Activated CD4-positive, alpha-beta T cell treated with anti-CD3 and anti-CD28 coated beads, Interleukin-2, amount 50 U/mL, for 4 hours (primary cell): ENCODE measurements at places on chromosomes 2 and 18.

DNA sequence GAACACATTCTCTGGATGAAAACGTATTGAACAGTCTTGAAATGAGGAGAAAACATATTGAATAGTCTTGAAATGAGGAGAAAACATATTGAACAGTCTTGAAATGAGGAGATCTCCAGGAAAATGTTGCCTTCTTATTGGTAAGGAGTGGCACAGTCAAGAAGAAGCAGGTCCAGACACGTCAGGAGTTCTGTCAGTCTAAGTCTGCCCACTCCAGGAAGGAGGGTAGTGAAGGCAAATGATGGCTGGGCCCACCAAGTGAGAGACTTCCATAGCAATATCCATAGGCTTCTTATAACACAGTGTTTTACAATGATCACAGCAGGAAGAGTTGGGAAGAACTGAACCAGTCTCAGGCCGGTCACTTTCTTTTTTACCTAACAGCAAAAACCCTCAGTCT lies 316.2 kb downstream of the ETAA1 start:
- DNase-seq: no peak

GRCh38 chr18:74590671-74591070 lies 7.0 kb upstream of the ZNF407 start:
- no peak for DNase-seq

- no peak for DNase-seq
Measured at GRCh38 chr2:107027205-107027604, 141.2 kb upstream of the ST6GAL2 start.

GRCh38 chr18:11308499-11308898 lies 159.1 kb upstream of the PIEZO2 start:
- no peak for DNase-seq

DNA sequence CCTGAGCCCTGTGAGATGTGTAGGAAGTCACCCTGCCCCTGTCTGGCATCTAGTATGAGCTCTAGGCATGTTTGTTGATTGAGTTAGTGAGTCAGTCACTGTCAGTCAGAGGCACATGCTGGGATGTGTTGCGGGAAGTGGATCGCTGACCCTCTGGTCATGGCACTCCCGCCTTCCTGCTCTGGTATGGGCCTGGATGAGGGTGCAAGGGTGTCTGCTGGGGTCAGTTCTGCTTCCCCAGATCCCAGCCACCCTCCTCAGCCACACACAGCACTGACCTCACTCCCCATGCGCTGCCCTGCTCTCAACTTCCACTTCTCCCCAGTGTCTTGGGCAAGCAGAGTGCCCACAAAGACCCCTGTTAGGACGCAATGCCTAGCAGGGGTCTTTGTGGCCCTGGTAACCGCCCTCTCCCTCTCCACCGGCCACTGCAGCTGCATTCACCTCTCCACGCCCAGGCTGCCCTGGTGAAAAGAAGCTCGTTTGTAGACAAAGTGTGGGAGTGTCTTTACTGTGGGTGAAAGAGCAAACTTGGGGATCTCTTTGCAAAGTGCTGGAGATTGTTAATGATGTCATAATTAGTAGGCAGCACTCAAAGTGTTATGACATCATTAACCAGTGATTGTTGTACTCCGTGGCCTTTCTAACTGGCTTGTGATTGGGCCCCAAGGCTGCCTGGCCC lies 252.1 kb downstream of the LDLRAD4 start:
- DNase-seq: no peak

DNA sequence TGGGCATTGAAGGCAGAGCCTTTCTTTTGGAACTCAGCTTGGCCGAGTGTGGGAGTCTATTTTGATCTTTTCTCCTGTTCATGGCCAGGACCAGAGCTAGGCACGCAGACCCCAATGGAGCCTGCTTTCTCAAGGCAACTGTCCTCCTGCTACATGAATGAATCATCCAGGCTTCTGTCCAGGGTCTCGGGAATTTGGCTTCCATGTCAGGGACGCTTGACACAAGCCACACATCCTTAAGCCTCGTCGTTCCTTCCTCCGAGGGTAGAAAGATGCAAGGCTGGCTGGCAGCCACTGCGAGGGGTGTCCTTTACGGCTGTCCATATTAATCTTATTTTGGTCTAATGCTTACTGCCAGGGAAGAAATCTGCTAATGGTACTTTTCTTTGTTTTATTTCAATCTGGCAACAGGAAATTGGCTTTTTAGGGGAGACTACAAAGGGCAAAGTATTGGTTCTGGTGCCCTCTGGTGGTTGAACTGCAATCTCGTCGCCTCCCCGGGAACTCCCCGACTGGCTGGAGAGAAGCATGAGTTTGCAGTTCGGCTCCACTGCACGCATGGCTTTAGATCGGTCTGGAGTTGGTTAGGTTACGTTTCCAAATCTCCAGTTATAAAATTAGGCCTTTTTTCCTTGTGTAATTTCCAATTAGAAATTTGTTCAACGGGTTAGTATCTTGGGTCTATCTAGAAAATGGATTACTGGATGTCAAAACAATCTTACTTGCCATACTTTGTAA lies 135.2 kb downstream of the ALPK2 start:
- peak; percentile 58 for DNase-seq
